ENCODE measurements at places on chromosomes 6 and 20. TPM values are rescaled to one million over a fixed set of nuclear protein-coding genes. Genes with fewer than 3 reads are reported as not detected.
A peak's percentile ranks its signal among the peaks of the same experiment; 100 is the strongest.

DNA sequence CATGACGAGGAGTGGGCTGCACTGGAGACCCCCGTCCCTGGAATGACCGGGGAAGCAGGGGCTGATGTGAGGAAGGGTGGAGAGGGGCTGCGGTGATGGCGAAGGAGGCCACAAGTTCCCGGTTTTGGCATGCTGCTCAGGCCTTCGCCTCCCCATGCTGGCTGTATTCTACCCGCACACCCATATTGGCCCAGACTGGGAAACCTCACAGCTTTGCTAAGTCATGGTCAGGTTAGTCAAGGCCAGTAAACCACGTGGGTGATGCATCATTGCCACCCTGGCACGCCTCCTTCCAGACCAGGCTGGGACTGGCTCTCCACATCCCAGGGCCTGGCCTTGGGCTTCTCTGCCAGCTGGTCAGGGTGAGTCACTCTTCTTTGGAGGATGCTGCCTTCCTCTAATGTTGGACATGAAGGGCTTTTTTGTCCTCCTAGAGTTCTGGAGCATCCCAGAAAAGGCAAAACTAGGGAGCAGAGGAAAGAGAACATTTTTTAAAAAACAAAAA lies 53.8 kb downstream of the PCNA start:
- DNase-seq: no peak

DNA sequence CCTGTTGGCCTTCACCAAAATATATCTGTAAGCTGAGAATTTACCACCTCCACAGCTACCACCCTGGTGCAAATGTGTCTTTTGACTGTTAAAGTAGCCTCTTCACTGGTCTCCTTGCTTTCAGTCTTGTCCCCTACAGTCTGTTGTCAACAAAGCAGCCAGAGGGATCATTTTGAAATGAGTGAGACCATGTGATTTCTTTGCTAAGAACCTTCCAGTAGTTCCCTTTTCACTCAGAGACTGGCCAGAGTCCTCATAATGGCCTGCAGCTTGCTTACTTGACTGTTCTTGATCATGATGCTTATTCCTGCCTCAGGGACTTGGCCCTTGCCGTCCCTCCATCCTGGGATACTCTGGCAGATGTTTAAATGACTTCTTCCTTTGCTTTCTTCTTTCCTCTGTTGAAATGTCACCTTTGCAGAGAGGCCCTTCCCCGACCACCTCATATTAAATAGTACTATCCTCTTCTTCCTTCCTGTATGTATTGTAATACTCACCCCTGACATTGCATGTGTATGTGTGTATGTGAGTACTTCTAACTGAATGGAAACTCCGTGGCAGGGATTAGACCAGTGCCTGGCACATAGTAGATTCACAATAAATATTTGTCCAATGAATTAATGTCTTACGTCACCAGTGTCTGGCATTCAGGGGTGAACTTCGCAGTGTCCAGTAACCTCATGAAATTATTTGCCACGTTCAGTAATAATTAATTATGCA lies 5.0 kb downstream of the MANBAL start:
- DNase-seq: no peak

GRCh38 chr20:59250293-59250692 lies 50.1 kb upstream of the EDN3 start:
- DNase-seq: no peak

- DNase-seq: no peak
Measured at GRCh38 chr6:142932889-142933288, 12.1 kb downstream of the HIVEP2 start.

GRCh38 chr6:100105138-100105537 lies 111.1 kb upstream of the MCHR2 start:
- DNase-seq: no peak

GRCh38 chr20:39195582-39196021 lies 233.5 kb downstream of the DHX35 start:
- DNase-seq: no peak

- no peak for DNase-seq
Measured at GRCh38 chr20:11719153-11719552, 198.5 kb upstream of the BTBD3 start.

- no peak for DNase-seq
Measured at GRCh38 chr20:59400708-59401107, 100.3 kb downstream of the EDN3 start.

- DNase-seq: no peak
Measured at GRCh38 chr20:13784271-13784892, 337 bp downstream of the ESF1 start.

DNA sequence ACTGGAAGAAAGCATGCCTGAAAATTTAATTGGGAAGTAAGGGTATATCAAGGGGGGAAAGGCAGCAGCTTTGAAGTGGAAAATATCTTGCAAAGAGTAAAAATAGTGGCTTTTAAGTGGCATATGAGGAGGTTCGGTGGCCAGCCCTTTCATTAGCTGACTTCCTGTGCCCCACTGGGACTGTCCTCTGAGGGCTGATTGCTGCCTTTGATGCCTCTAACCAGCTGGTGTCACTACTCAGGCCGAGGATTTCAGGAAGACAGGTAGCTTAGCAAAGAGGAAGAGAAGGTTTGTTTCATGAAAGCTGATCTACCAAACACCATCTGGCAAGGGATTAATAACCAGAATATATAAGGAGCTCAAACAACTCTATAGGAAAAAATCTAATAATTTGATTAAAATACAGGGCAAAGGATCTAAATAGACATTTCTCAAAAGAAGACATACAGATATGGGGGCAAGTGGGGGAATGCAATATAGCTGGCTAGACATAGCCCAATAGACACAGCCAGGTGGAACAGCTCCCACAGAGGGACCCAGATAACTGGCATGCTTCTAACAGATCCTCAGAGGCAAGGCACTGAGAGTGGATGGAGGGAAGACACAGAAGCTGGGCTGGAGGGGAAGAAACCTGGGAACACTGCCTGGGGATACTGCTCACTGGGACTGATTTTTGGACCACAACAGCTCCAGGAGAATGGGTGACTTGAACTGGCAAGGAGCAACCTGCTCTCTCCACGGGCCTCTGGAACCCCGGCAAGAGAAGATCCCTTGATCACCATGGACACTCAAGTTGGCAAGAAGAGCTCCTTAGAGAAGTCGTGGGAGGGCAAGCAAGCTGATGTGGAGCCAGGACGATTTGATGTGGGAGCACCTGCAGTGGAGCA lies 33.2 kb downstream of the CCN2 start:
- no peak for DNase-seq

GRCh38 chr6:118334634-118335033 lies 213.5 kb upstream of the PLN start:
- no peak for DNase-seq

GRCh38 chr6:722077-722524 lies 29.2 kb upstream of the EXOC2 start:
- DNase-seq: peak; percentile 74

DNA sequence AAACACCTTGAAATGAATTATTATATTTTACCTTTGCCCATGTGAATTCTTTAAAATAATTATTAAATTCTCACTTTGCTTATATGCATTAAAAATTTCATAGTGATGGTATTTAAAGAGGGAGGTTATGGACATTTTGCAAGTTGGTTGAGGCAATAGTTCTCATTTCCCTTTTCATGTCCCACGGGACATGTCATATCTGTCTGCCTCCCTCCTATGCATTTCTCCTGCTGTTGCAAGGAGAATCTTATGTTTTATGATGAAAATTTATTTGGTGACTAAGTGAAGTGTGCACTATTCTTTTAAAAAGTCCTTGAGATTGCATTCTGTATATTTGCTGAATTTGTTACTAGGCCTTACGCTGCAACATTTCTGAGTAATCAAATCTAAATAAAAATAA lies 67.2 kb downstream of the UTRN start:
- DNase-seq: no peak

DNA sequence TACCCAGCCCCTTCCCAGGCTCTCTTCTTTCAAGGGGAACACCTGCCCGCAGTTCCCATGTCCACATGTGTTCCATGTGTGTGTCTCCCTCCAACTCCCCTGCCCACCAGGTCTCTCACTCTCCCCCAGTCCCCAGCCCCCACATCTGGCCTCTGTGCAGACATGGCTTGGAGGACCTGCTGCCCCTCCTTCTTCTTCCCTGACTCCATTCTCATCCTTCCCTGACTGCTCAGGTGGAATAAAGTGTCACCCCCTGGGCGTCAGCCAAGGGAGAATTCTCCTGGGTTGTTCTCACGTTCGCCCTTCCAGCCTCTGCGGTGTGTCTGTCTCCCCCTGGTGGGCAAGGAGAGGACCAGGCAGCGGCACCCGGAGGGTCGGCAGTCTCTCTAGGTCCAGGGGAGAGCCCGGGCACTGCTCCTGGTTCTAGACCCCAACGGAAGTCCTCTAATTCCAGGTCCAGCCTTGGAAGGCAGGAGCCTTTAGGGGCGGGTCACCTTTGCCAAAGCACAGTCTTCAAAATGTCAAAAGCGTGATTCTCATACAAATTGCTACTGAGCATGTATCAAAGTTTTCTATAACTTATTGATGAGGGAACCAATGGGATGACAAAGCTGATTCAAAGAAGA lies 50.5 kb downstream of the EBF4 start:
- peak; percentile 74 for DNase-seq

GRCh38 chr6:3383525-3383924 lies 73.3 kb downstream of the SLC22A23 start:
- no peak for DNase-seq

DNA sequence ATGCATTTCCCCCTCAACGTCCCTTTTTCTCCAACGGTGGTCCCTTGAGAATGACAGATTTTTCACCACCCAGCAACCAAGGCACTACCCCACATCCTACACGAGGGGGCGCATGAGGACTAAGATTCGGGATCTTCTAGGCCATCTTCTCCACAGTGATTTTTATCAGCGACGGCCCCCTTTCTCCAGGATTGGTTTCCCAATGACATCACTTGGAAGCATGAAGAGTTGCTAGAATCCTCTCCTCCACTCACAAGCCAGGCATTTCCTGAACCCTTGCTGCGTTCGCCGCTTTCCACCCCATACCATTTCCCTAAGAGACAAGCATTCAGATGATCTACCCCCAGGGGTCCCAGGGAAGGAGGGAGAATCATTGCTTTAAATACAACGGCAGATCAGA lies 252.0 kb downstream of the HIVEP2 start:
- DNase-seq: peak; percentile 56

- no peak for DNase-seq
Measured at GRCh38 chr6:158662954-158663624, 13.2 kb downstream of the SYTL3 start.

DNA sequence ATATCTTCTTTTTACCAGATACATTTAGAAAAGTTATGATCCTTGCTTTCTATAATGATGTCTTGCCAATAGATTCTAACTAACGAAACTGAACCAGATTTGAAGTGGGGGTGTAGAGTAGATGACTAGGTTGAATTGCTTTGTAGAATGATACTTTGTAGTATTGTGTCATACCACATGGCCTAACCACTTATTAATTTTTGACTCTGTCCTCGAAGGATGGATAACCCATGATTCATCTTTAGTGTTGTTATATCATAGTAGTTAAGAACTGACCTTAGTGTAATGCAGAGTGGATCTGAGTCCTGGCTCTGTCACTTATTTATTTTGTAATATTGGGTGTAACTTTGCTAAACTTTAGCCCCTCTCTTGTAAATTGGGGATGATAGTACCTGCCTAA lies 4.5 kb downstream of the PHF3 start:
- DNase-seq: no peak

DNA sequence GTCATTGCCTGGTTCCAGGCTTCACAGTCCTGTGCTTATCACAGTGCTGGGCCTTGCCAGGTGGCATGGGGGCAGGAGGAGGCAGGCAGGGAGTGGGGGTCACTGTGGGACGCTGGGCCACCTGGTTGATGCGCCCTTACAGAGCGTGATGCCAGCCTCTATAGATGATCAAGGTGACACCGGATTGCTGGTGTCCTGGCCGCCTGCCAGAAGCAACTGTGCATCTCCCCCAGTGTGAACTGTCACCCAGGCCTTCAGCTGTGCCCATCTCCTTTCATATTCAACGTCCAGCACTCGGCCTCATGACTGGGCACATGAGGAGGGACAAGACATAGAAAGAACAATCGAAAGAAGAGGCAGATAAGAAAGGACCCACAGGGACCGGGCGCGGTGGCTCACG lies 318.9 kb downstream of the TAF4 start:
- DNase-seq: no peak

- DNase-seq: no peak
Measured at GRCh38 chr6:157316871-157317814, 6.2 kb downstream of the TMEM242 start.

DNA sequence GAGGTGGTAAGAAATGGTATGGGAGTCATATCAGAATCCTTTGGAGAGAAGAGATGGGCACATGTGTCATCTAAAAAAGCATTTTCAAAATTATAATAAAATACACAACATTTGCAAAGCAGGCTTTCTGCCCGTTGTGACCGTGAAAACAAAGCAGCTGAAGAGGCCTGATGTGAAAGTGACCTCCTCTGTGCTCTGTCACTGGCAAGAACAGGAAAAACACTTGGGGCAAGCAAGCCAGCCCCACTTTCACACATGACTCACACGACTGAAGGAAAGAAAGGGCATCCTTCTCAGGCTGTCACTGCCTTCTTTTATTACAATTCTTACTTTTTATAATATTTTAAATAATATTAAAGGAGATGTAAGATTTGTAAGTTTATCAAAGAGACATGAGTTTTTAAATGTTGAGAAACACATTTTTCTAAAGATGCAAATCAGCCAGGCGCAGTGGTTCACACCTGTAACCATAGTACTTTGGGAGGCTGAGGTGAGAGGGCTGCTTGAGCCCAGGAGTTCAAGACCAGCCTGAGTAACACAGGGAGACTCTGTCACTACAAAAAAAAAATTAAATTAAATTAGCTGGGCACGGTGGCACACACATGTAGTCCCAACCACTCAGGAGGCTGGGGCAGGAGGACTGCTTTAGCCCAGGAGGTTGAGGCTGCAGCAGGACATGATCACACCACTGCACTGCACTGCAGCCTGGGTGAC lies 143.7 kb downstream of the BTBD9 start:
- no peak for DNase-seq

DNA sequence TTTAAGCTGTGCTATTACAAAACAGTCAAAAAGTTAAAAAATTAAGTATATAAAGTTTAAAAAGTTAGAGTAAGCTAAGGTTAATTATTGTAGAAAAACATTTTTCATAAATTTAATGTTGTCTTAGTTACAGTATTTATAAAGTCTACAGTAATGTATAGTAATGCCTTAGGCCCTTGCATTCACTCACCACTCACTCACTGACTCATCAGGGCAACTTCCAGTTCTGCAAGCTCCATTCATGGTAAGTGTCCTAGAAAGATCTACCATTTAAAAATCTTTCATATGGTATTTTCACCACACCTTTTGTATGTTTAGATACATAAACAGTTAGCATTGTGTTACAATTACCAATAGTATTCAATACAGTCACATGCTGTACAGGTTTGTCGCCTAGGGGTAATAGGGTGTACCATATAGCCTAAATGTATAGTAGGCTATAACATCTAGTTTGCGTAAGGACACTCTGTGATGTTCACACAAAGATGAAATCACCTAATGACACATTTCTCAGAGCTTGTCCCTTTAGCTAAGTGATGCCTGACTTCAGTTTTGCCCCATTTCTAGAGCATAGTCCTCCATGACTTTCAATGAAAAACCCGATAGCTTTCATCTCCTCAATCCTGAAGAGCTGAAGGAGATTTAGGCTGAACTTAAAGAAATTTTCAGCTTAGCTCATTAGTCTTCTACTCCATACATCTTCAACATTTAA lies 14.9 kb upstream of the HLA-DRA start:
- DNase-seq: no peak

PAK5 gene
- not detected for total RNA-seq

GNAS-AS1 gene
- 1.6 TPM for total RNA-seq

DEFB123 gene
- not detected for total RNA-seq

GPR63 gene
- total RNA-seq: 1.4 TPM

MICA gene
- 25.8 TPM for total RNA-seq

BPIFB2 gene
- total RNA-seq: not detected

ANKRD66 gene
- not detected for total RNA-seq

DNAJC5 gene
- total RNA-seq: 48.3 TPM

TMEM244 gene
- total RNA-seq: 0.83 TPM

OLIG3 gene
- total RNA-seq: not detected

TAF4 gene
- total RNA-seq: 23.8 TPM

Data from activated naive CD8-positive, alpha-beta T cell treated with anti-CD3 and anti-CD28 coated beads, Interleukin-2, amount 10 ng/mL, durations not matched to agents 7 days and 5 days (primary cell).